Fibroblast of lung (primary cell): ENCODE measurements at places on chromosomes 16 and 17.

DNA sequence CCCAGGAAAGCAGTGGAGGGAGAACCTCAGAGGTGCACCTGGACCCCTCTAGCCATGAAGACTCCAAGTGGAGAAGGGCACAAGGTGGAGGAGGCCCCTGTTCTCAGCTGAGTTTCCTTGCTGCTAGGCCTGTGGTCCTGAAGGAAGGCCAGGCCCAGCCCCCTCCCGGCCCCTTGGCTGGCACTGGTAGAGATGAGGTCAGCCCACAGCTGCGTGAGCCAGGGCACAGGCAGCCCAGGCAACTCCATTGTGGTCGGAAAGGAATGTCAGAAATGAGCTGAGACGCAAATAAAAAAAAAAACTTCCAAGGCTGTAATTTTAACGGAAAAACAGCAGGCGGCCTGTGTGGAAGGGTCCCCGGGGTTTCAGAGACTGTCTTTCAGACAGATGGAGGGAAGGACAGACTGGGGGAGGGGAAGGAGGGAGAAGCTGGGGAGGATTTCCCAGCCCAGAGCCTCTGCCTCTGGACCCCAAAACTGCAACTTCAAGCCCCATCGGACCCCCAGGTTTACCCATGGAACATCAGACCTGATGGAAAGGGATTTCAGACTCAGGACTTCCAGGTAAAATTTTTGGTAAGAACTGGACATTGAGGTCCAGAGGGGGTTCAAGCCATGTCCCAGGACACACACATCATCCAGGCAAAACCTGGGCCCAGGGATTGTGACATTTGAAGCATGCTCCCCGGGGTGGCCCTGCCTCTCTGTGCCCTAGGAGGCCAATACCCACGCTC is 25.6 kb upstream of the MRPS23 start:
- H3K4me3 ChIP-seq: no peak overlapping the region
- H3K27ac ChIP-seq: peak overlapping the region; percentile 95
- peaks cover 57% of the 10 kb centered on the region for H3K4me1 ChIP-seq
- no peaks in the 10 kb centered on the region for H3K27me3 ChIP-seq
- peaks cover 25% of the 10 kb centered on the region for H3K36me3 ChIP-seq

- H3K36me3 ChIP-seq: no peaks in the 10 kb centered on the region
- no peaks in the 10 kb centered on the region for H3K27me3 ChIP-seq
- H3K27ac ChIP-seq: no peak overlapping the region
- H3K4me1 ChIP-seq: no peaks in the 10 kb centered on the region
Measured at GRCh38 chr17:56992364-56992763, 14.4 kb downstream of the SCPEP1 start.

DNA sequence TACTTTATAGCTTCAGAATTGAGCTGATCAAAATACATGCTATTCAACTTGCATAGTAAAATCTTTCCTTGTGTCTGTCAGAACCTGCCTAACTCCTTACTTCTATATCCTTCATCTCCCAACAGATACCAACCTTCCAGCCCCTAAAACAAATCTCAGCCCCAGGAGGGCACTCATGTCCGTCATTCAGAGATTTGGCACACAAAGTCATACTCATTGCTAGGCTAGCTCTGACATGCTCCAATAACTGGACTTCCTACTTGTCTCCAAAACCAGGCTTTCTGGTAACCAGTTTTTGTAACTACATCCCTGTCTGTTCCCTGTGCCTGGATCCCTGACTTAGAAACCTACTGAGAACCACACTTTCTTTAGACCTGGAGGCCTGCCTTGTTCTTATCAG is 37.5 kb upstream of the DHX40 start:
- DNase-seq: no peak
- no peak overlapping the region for H3K4me3 ChIP-seq
- H3K4me1 ChIP-seq: no peaks in the 10 kb centered on the region

DNA sequence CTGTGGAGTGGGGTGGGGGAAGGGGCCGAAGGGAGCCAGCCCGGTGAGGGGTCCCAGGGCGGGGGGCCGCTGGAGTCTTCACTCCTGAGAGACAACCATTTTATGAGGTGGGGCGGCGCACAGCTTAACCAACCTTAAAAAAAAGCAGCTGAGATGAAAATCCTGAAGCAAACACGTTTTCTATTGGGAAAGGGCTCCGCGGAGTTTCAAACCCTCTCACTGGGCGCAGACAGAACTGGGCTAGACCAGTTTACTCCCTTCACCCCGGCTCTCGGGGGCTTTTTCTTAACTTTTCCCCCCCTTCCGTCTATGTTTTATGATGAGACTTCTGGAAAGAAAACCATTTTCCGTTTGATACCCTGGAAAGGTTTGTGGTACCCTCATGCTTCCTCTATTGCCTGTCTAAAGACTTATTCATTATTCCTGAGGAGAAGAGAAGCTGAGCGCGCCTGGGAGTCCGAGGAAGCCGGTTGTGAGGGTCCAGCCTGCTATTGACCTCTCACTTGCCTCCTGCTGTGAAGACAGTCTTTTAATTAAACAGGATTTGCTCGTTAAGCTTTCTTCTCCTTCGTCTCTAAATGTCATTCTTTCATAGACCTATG is 482 bp upstream of the SSH2 start:
- H3K4me3 ChIP-seq: peak overlapping the region; percentile 98
- no peaks in the 10 kb centered on the region for H3K36me3 ChIP-seq
- DNase-seq: peak; percentile 60
- no peaks in the 10 kb centered on the region for H3K27me3 ChIP-seq
- H3K4me1 ChIP-seq: peaks cover 6% of the 10 kb centered on the region
- H3K27ac ChIP-seq: peak overlapping the region; percentile 84

- H3K27ac ChIP-seq: no peak overlapping the region
- H3K4me1 ChIP-seq: no peaks in the 10 kb centered on the region
- peaks cover 11% of the 10 kb centered on the region for H3K27me3 ChIP-seq
Measured at GRCh38 chr16:66324815-66325515, 41.5 kb upstream of the CDH5 start.

DNA sequence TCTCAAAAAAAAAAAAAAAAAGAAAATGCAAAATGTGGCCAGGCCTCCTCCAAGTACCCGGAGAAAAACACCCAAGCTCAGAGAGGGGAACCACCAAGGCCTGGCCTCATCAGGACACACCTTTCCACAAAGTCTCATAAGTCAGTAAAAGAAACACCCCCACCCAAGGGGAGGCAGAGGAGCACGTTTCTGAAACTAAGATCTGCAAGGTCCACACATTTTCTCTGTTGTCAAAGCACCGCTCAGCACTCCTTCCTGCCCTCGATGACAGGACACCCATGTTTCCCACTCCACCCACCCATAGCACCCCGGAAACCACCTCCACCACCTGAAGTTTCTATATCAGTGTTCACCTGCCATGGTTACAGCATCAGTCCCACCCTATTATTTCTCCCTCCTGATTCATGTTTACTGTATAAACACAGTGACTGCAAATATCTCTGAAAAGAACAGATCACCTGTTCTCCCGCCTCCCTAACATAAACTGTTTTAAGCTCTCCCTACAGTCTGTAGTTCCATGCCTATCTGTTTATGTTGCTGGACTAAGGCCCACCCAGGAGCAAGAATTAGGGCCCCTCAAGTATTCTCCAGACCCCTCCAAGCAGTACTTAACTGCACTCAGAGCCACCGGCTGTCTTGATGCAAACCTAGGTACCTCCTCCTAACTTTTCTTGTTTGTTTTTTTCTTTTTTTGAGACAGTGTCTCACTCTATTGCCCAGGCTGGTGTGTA is 2.0 kb downstream of the CORO7 start:
- no peaks in the 10 kb centered on the region for H3K36me3 ChIP-seq
- no peaks in the 10 kb centered on the region for H3K27me3 ChIP-seq
- peaks cover 19% of the 10 kb centered on the region for H3K4me1 ChIP-seq

GRCh38 chr17:900336-900934 is 79.1 kb downstream of the NXN start:
- H3K27me3 ChIP-seq: no peaks in the 10 kb centered on the region
- H3K4me1 ChIP-seq: peaks cover 20% of the 10 kb centered on the region
- no peaks in the 10 kb centered on the region for H3K36me3 ChIP-seq
- H3K4me3 ChIP-seq: no peak overlapping the region
- no peak for DNase-seq

GRCh38 chr17:13462146-13462545 is 139.6 kb downstream of the HS3ST3A1 start:
- no peaks in the 10 kb centered on the region for H3K36me3 ChIP-seq
- peak; percentile 44 for DNase-seq
- no peak overlapping the region for H3K4me3 ChIP-seq
- no peaks in the 10 kb centered on the region for H3K4me1 ChIP-seq
- no peaks in the 10 kb centered on the region for H3K27me3 ChIP-seq

DNA sequence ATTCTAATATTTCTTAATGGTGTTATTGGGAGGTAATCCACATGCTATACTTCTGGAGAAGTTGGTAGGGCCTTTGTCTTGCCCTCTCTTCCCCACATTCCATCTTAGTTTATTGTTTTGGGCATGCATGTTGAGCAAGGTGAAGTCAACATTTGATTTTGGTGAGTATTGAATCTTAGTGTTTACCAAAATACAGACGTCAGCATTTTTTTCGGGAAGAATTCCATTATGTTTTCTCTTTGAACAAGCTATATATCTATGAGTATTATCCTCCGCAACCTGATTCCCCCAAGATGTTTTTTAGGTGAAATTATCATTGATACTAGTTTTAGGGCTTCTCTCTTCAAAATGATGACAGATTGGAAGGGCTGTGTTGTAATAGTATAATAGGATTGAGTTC is 47.4 kb upstream of the SHISA9 start:
- DNase-seq: no peak
- no peaks in the 10 kb centered on the region for H3K27me3 ChIP-seq
- no peak overlapping the region for H3K27ac ChIP-seq
- H3K4me3 ChIP-seq: no peak overlapping the region

DNA sequence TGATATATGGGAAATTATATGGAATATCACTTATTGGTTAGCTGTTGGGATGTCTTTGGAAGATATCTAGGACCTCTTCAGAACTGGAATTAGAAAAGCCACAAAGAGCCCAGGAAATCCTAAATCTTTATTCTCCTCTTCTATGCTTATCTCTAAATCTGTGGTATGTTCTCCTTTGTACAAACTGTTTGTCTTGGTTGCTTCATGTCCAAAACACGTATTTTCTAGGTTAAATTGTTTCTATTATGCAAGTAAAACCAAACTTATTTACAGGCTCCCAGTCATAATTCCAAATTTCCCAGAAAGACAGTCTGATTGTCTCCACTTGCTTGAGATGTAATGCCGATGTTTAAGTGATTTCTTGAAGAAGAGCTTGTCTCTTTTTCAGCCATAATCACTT is 650.9 kb downstream of the CDH11 start:
- no peak overlapping the region for H3K4me3 ChIP-seq
- no peak overlapping the region for H3K27ac ChIP-seq
- no peaks in the 10 kb centered on the region for H3K36me3 ChIP-seq
- DNase-seq: no peak
- H3K27me3 ChIP-seq: no peaks in the 10 kb centered on the region

GRCh38 chr16:5874899-5875298 is 777.3 kb upstream of the EEF2KMT start:
- no peaks in the 10 kb centered on the region for H3K27me3 ChIP-seq
- no peaks in the 10 kb centered on the region for H3K4me1 ChIP-seq
- DNase-seq: no peak
- no peaks in the 10 kb centered on the region for H3K36me3 ChIP-seq
- no peak overlapping the region for H3K27ac ChIP-seq

GRCh38 chr17:28810437-28810836 is 32.2 kb downstream of the FAM222B start:
- no peaks in the 10 kb centered on the region for H3K27me3 ChIP-seq
- H3K4me3 ChIP-seq: no peak overlapping the region
- H3K36me3 ChIP-seq: no peaks in the 10 kb centered on the region
- H3K4me1 ChIP-seq: peaks cover 17% of the 10 kb centered on the region
- no peak for DNase-seq

- peaks cover 7% of the 10 kb centered on the region for H3K36me3 ChIP-seq
- H3K27ac ChIP-seq: no peak overlapping the region
- H3K4me3 ChIP-seq: no peak overlapping the region
- H3K27me3 ChIP-seq: no peaks in the 10 kb centered on the region
- H3K4me1 ChIP-seq: peaks cover 3% of the 10 kb centered on the region
Measured at GRCh38 chr17:28398280-28398981, 7.6 kb downstream of the SLC46A1 start.

- no peaks in the 10 kb centered on the region for H3K27me3 ChIP-seq
- H3K4me3 ChIP-seq: no peak overlapping the region
- H3K4me1 ChIP-seq: peaks cover 4% of the 10 kb centered on the region
- H3K36me3 ChIP-seq: peaks cover 2% of the 10 kb centered on the region
Measured at GRCh38 chr17:47952171-47953021, 5.3 kb downstream of the PRR15L start.

- H3K27me3 ChIP-seq: no peaks in the 10 kb centered on the region
- DNase-seq: no peak
- H3K4me3 ChIP-seq: no peak overlapping the region
- no peak overlapping the region for H3K27ac ChIP-seq
Measured at GRCh38 chr16:85257483-85257882, 145.2 kb upstream of the CIBAR2 start.

GRCh38 chr16:4261557-4262172 is 11.2 kb downstream of the TFAP4 start:
- H3K27me3 ChIP-seq: no peaks in the 10 kb centered on the region
- no peak overlapping the region for H3K27ac ChIP-seq
- peaks cover 13% of the 10 kb centered on the region for H3K4me1 ChIP-seq
- H3K36me3 ChIP-seq: peaks cover 7% of the 10 kb centered on the region

DNA sequence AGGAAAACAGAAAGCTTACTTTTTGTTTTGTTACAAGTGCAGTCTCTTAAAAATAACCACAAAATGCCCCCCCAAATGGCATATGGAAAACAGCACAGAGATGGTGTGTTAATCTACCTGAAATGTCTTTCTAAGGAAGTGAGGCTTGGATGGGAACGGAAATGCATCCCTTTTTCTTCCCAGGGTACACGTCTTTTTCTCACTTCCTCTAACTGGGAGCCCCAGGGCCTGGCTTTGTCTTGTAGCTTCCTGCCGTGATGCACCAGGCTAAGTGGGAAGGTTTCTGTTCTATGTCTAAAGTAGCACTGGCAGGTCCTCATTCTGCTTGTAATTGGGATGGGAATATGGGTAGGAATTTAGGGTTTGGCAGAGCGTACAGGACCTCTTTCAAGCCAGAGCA is 52.5 kb upstream of the CACNG3 start:
- H3K36me3 ChIP-seq: no peaks in the 10 kb centered on the region
- no peak for DNase-seq
- H3K4me3 ChIP-seq: no peak overlapping the region
- H3K27me3 ChIP-seq: no peaks in the 10 kb centered on the region
- no peak overlapping the region for H3K27ac ChIP-seq

GRCh38 chr16:10428433-10429168 is 42.7 kb downstream of the ATF7IP2 start:
- no peaks in the 10 kb centered on the region for H3K27me3 ChIP-seq
- H3K36me3 ChIP-seq: no peaks in the 10 kb centered on the region
- H3K4me1 ChIP-seq: no peaks in the 10 kb centered on the region
- no peak overlapping the region for H3K4me3 ChIP-seq
- no peak overlapping the region for H3K27ac ChIP-seq

DNA sequence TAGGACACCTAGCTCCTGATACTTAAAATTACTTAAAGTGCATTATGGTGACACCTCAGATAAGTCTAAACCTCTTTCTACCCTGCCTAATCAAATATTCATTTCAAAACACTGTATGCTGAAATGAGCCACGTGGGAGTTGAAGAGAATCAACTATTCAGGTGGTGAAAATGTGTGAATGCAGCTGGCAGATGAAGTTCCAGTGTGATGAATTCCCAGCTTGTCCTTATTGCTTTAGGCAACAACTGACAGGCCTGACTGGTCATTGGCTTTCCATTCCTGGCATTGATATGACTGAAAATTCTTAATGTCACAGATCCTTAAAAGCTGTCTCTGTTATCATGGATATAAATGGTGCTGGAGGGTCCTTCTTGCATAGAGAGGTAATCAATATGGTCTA is 301.9 kb upstream of the TBX2 start:
- no peak overlapping the region for H3K4me3 ChIP-seq
- no peak overlapping the region for H3K27ac ChIP-seq
- no peak for DNase-seq
- no peaks in the 10 kb centered on the region for H3K27me3 ChIP-seq

GRCh38 chr16:71493213-71493612 is 4.1 kb upstream of the ZNF19 start:
- no peaks in the 10 kb centered on the region for H3K36me3 ChIP-seq
- no peaks in the 10 kb centered on the region for H3K4me1 ChIP-seq
- H3K27me3 ChIP-seq: no peaks in the 10 kb centered on the region
- DNase-seq: no peak
- no peak overlapping the region for H3K4me3 ChIP-seq
